MV-4-11 (cell line): ENCODE measurements at places on chromosomes 6 and 20.

GRCh38 chr6:142802124-142802523, 142.9 kb downstream of the HIVEP2 start:
- no peak for DNase-seq

- no peak for DNase-seq
These were observed 89.6 kb downstream of the RIPOR3 start for GRCh38 chr20:50601511-50602431.

GRCh38 chr6:109318328-109318876, 63.9 kb downstream of the CD164 start:
- DNase-seq = no peak

- DNase-seq = peak; percentile 2
These were observed 156.8 kb downstream of the DNAH8 start for GRCh38 chr6:38871741-38872568.

DNA sequence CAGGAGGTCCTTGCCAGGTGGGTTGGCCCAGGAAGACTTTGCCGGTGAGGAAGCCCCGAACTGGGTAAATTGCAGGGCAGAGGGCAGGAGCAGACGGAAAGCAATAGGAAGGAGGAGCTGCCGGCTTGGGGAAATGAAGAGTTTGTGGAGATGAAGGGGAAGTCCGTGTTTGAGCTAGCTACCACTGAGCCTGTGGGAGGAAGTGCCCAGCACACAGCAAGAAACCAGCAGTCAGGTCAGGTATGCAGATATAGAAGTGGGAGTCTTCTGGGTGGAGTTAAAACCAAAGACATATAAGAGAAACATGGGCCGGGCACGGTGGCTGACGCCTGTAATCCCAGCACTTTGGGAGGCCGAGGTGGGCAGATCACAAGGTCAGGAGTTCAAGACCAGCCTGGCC, 34.7 kb downstream of the CD24 start:
- peak; percentile 42 for DNase-seq

- no peak for DNase-seq
These were observed 79.9 kb upstream of the GLP1R start for GRCh38 chr6:38968702-38969149.

DNA sequence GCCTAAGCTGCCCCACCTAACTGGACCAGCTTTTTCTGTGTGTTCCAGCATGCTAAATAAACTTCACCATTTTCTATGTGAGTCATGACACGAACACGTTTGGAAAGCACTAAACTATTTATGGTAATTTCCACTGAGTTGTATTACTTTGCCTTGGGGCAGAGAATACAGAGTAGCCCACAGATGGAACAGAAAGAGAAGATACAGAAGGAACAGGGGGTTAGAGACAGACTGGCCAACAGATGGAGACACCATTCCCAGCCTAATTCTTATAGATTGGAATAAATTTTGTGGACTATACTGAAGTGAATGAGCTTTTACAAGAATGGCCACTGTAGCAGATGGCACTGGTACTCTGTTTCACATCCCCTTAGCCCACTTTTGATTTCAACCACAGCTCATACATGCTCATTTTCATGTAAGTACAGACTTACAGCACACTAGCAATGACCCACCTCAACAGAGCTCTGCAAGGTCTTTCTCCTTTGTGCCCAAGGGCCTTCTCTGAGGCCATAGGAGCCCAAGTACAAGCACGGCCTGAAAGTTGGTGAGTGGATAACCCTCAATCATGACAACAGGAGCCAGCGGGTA, 13.1 kb upstream of the NT5DC1 start:
- peak; percentile 73 for DNase-seq

GRCh38 chr6:170167657-170168159, 123.2 kb downstream of the DLL1 start:
- no peak for DNase-seq

GRCh38 chr20:37971561-37972127, 61.6 kb downstream of the TTI1 start:
- DNase-seq = no peak

GRCh38 chr6:21666853-21667681, 73.5 kb downstream of the SOX4 start:
- DNase-seq = no peak

- DNase-seq = no peak
These were observed 103.9 kb downstream of the ESR1 start for GRCh38 chr6:151911401-151911800.

GRCh38 chr6:12150812-12151432, 138.8 kb downstream of the HIVEP1 start:
- peak; percentile 10 for DNase-seq

DNA sequence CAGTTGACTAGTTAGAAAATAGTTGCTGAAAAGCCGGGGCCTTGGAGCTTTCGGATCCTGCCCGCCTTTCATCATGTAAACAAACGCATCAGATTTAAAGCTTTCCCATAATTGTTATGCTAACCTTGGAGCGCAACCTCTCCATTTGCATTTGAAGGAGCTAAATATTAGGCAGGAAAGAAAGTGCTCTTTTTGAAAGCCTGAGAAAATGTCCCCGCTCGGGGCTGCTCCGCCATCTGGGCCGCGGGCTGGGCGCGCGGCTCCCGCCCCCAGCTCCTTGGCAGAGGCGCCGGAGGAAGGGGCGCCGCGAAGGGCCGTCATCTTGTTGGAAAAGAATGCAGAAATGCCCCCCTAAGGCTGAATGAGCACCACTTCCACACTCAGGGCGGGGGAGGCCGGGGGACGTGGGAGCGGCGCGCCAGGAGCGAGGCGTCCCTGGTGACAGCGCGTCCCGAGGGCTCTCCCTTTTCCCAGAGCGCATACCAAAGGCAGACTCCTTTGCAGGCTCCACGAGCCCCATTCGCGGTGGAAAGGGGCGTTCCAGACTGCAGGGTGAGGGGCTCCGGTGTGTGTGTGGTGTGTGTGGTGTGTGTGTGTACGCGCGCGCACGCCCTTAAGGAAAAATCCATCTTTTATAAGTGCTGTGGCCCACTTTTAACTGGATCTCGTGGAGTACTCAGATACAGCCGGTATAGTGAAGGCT, 145.6 kb upstream of the ID4 start:
- DNase-seq = no peak

GRCh38 chr20:23248461-23248882, 102.1 kb upstream of the NXT1 start:
- peak; percentile 16 for DNase-seq

- no peak for DNase-seq
These were observed 2.4 kb downstream of the SNAP25 start for GRCh38 chr20:10221021-10221420.

- no peak for DNase-seq
These were observed 73.4 kb upstream of the PMEPA1 start for GRCh38 chr20:57783196-57783595.

- no peak for DNase-seq
These were observed 61.7 kb downstream of the MRPL14 start for GRCh38 chr6:44065443-44066140.

GRCh38 chr6:49202924-49203536, 260.0 kb downstream of the MMUT start:
- no peak for DNase-seq

GRCh38 chr6:4350567-4351519, 215.5 kb upstream of the ECI2 start:
- DNase-seq = no peak

- no peak for DNase-seq
These were observed 68.2 kb downstream of the TRMT6 start for GRCh38 chr20:5882166-5882565.

DNA sequence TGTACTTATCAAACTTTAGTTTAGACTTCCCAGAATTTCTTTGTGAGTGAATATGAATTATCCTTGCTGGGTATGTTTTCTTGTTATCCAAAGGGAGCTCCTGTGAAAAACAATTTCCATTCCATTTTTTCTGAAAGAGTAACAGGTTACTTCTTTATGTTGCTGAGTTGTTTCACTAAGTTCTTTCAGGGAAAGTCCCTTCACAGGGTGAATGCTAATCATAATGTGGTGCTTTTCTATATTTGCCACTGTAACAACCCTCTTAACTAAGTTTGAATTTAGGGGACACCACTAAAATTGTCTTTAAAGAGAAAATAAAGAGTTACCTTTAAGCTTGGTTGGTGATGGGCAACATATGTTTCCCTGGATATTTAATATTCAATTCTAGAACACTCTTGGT, 79.4 kb downstream of the THEMIS start:
- DNase-seq = no peak

GRCh38 chr6:14231501-14232280, 114.1 kb downstream of the CD83 start:
- no peak for DNase-seq

GRCh38 chr6:48426636-48427035, 315.6 kb upstream of the PTCHD4 start:
- peak; percentile 51 for DNase-seq

DNA sequence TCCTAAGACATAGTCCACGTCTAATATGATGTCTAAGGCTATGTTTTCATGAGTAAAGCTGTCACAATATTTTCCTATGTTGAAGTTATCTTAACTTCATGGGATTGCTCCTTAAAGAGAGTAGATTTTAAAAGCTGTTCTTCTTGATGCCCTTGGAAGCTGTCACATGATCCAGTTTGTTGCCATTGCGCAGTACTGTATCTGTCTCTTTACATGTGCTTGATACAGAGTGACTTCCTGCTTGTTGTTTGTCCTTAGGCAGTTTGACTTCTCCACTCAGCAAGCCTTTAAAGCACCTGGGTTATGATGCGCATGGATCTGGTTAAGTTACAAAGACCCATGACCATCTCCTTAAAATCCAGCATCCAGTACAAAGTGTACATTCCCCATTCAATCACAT, 85.4 kb downstream of the CDYL start:
- peak; percentile 32 for DNase-seq
